Activated naive CD4-positive, alpha-beta T cell treated with anti-CD3 and anti-CD28 coated beads for 36 hours (primary cell): ENCODE measurements at places on chromosomes 12 and 14. TPM values are rescaled to one million over a fixed set of nuclear protein-coding genes. Genes with fewer than 3 reads are reported as not detected.

GRCh38 chr12:1357171-1357570, 237.2 kb downstream of the FBXL14 start:
- H3K36me3 ChIP-seq: no peaks in the 10 kb centered on the region
- no peaks in the 10 kb centered on the region for H3K27me3 ChIP-seq
- no peaks in the 10 kb centered on the region for H3K4me1 ChIP-seq
- no peak for DNase-seq
- H3K27ac ChIP-seq: no peak overlapping the region

DNA sequence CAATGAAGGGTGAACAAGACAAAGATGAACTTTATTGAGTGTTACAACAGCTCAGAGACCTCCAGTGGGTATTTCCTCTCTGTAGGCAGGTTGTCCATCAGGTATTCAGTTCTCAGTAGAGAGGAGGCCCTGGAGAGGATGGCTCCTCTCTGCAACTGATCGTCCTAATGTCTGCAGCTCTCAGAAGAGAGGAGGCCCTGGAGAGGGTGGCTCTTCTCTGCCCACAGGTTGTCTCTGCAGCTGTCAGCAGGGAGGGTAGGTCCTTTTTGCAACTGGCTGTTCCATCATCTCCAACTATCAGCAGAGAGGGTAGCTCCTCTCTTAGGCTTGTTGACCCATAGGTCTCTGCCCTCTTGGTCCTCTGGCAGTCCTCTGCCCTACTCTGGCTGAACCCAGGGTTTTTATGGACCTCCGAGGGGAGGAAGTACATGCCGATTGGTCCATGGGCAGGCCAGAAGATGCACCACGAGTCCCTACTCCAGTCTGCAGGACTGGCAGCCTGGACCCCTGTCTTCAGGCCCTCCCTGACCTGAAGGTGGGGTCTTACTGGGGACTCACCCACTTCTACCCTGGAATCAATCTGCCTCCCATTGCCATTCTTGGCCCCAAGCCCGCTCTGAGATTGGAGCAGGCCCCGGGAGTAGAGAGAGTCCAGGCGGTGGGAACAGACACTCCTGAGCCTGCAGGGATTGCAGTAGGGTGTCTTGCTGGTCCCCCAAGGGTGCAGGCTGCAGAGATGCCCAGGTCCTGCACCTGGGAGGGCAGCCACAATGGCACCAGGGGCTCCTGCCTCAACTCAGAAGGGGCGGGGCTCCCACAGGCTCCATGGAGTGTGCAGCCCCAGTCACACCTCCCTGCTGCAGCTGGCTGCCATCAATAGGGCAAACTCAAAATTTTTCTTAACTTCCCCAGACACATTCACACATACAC, 2.3 kb downstream of the TMEM116 start:
- H3K4me1 ChIP-seq: peaks cover 48% of the 10 kb centered on the region
- no peaks in the 10 kb centered on the region for H3K27me3 ChIP-seq

DNA sequence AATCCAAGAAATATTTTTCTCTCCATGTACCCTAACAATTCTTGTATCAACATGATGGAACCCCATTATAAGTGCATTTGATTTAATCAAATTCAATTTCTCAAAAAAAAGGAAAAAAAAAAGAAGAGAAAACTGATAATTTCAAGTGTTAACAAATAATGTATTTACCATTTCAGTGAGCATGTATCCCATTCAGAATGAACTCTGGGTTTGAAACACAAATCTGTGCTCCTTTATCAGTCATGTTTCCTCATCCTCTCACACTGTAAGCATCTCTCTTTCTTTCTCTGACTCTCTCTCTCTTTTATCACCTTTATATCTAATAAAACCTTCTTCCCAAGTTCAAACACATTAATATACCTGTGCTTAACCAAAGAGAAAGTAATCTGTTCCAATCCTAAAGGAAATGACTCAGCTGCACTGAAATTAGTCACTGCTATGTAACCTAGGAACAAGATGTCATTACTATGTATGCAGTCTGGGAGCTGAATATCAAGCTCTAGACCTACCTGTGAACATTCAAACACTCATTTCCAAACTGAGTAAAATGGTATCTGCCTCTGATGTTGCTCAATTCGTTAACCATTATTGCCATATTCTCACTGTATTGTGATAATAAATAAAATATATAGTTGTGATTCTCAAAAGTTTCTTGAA, 135.0 kb upstream of the LRIG3 start:
- no peaks in the 10 kb centered on the region for H3K27me3 ChIP-seq
- no peaks in the 10 kb centered on the region for H3K36me3 ChIP-seq
- no peak overlapping the region for H3K4me3 ChIP-seq
- H3K27ac ChIP-seq: no peak overlapping the region

GRCh38 chr12:124078800-124079199, 105.8 kb downstream of the ZNF664 start:
- H3K27ac ChIP-seq: no peak overlapping the region
- no peaks in the 10 kb centered on the region for H3K27me3 ChIP-seq
- no peaks in the 10 kb centered on the region for H3K36me3 ChIP-seq
- no peak overlapping the region for H3K4me3 ChIP-seq
- H3K4me1 ChIP-seq: no peaks in the 10 kb centered on the region
- DNase-seq: no peak

DNA sequence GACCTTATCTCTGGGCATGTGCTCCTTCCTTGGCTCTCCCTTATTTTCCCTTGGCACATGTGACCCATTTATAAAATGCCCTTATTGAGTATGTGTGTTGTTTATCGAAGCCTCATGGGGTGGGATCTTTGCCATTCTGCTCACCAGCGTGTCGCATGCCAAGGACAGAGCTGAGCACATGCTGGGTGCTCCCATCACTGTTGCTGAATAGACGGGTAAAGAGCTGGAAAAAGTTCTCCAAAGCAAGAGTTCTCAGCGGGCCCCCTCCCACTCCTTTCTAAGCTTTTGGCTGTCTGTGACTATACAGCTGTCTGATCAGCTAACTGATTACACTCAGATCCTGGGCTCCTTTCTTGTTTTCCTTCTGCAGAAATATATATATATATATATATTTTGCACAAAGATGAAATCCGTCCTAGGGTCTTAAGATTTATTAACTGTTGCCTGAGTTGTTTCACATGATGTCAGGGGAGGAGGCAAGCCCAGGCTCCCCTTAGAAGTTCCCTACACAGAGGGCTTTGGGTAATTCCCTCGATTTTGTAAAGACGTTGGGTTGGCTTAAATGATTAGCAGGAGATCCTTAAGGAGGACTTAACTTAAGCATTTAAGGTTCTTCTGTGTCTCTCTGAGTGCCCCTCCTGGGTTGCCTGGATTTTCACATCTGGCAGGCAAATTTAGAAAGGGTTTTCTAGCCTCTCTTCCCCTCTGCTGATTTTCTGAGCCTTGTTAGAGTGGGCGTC, 71.6 kb downstream of the TMEM132C start:
- no peak overlapping the region for H3K27ac ChIP-seq
- H3K36me3 ChIP-seq: no peaks in the 10 kb centered on the region
- H3K4me3 ChIP-seq: no peak overlapping the region
- H3K27me3 ChIP-seq: peaks cover 10% of the 10 kb centered on the region
- no peak for DNase-seq

- H3K4me3 ChIP-seq: no peak overlapping the region
- H3K36me3 ChIP-seq: peaks cover 1% of the 10 kb centered on the region
- H3K4me1 ChIP-seq: peaks cover 13% of the 10 kb centered on the region
- DNase-seq: no peak
- no peaks in the 10 kb centered on the region for H3K27me3 ChIP-seq
Observed at GRCh38 chr12:69466867-69467266, 3.3 kb upstream of the FRS2 start.

DNA sequence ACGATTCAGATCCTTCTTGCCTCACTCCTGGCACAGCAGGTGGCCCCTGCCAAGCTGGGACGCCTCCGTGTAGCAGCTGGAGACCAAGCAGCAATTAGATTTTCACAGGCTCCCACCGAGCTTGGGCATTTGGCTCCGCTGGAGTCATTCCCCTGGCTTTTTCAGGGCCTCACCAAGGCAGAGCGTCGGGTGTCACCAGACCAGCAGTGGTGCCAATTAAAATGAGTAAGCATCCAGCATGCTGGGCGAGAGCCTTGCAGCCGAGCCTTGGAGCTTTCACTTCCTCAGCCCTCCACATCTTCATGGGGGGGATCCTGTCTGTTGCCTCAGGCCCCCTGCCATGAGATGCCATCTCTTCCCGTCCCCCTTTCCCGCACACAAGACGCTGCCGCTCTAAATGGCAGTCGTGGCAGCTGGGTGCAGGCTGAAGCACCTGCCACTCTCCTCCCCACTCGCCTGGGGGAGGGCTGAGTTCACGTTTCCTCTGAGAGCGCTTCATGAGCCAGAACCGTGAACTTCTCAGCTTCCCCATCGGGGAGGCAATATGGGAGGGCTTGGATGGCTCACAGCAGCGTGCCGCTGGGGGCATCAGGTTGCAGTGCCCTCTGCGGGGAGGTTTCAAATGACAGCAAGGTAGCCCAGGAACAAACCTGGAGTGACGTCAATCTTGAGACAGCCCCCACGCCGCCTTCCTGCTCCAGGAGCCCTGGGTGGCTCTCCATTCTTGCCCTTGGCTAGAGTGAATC, 11.7 kb downstream of the TPCN1 start:
- peak overlapping the region; percentile 88 for H3K27ac ChIP-seq
- peaks cover 70% of the 10 kb centered on the region for H3K4me1 ChIP-seq
- DNase-seq: peak; percentile 83
- peak overlapping the region; percentile 66 for H3K4me3 ChIP-seq
- peaks cover 50% of the 10 kb centered on the region for H3K36me3 ChIP-seq

Gene SLC2A14
- 9.8 TPM for total RNA-seq

- H3K4me3 ChIP-seq: no peak overlapping the region
- H3K4me1 ChIP-seq: peaks cover 7% of the 10 kb centered on the region
- no peak overlapping the region for H3K27ac ChIP-seq
- no peaks in the 10 kb centered on the region for H3K27me3 ChIP-seq
- no peak for DNase-seq
- no peaks in the 10 kb centered on the region for H3K36me3 ChIP-seq
Observed at GRCh38 chr12:9936591-9936990, 4.4 kb upstream of the CLEC2A start.

- H3K27ac ChIP-seq: no peak overlapping the region
- no peaks in the 10 kb centered on the region for H3K36me3 ChIP-seq
- no peaks in the 10 kb centered on the region for H3K4me1 ChIP-seq
- DNase-seq: no peak
- H3K4me3 ChIP-seq: no peak overlapping the region
Observed at GRCh38 chr14:36767603-36768281, 106.1 kb downstream of the PAX9 start.

GRCh38 chr12:125357561-125357960, 292.3 kb downstream of the AACS start:
- H3K4me3 ChIP-seq: no peak overlapping the region
- DNase-seq: no peak
- H3K27ac ChIP-seq: no peak overlapping the region
- H3K27me3 ChIP-seq: peaks cover 2% of the 10 kb centered on the region
- no peaks in the 10 kb centered on the region for H3K36me3 ChIP-seq

GRCh38 chr14:100867631-100868315, 35.7 kb downstream of the RTL1 start:
- H3K36me3 ChIP-seq: no peaks in the 10 kb centered on the region
- no peak overlapping the region for H3K4me3 ChIP-seq
- no peaks in the 10 kb centered on the region for H3K27me3 ChIP-seq
- no peak overlapping the region for H3K27ac ChIP-seq
- no peak for DNase-seq

DNA sequence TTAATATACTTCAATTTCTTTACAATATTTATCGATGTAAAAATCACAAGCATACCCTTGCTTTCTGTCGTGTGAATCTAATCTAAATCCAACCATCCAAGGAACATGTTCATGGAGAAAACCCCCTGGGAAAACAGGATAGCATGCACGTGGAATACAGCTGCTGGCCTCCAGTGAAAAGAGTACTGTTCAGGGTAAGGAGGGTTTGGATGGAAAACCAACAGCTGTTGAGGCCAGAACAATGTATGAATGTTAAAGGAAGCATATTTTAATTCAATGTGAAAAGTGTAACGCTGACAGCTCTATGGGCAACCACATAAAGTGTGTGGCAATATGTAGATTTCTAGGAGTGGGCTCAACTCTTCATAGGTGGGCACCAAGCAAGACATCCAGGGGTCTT, 344.0 kb downstream of the TMEM132D start:
- no peak overlapping the region for H3K27ac ChIP-seq
- no peak overlapping the region for H3K4me3 ChIP-seq
- DNase-seq: no peak
- H3K4me1 ChIP-seq: no peaks in the 10 kb centered on the region

Gene FKBP3
- total RNA-seq: 50.8 TPM
